ENCODE measurements at places on chromosomes 1 and 21.

- no peak for DNase-seq
Measured at GRCh38 chr1:162470216-162470615, 27.4 kb upstream of the UHMK1 start.

DNA sequence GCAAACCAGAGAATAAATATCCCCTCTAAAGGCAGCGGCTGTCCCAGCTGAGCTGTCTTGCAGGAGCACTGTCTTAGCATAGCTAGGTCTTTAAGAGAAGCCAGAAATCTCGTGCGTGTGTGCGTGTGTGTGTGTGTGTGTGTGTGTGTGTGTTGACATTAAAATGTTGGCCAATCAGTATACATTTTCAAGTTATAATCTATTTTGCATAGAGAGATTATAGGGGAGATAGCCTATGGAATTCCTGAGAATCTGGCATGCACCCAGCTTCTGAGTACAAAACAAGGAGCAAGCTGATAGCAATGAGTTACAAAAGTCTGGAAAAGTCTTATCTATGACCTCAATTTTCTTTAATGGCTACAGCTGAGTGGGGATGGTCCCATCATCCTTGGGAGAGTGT is 17.7 kb downstream of the METTL13 start:
- no peak for DNase-seq

DNA sequence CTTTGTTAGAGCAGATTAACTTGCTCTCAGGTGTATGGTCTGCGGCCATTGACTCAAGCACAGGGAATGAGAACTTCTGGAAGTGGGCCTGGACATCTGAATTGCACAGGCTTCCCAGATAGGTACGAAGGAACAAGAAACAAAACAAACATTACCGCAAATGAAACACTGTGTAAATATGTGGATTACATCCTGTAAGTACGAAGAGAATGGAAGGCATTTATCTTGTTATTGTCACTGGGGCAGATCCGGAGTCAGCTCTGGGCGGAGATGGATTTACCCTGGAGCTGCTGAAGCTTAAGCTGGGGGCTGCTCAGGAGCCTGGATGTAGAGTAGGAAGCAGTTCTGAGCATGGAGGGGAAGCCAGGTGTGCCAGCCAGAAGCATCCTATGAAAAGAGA is 6.8 kb downstream of the HES2 start:
- DNase-seq = no peak

DNA sequence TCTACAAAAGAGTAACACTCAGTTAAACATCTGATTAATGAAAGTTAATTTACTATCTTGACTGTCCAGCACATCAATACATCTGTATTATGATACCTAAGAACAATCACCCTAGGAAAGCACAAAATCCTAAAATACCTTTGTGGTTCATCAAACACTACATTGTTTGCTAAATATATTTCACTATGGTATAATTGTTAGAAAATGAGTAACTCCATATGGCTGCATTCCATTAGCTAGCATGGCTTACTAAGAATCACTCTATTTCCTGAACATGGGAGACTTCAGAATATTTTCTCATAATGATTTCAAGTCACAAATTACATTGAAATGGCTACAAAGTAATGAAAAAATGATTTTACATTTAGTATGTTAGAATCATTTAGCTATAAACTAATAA is 12.5 kb downstream of the TRMT1L start:
- no peak for DNase-seq

DNA sequence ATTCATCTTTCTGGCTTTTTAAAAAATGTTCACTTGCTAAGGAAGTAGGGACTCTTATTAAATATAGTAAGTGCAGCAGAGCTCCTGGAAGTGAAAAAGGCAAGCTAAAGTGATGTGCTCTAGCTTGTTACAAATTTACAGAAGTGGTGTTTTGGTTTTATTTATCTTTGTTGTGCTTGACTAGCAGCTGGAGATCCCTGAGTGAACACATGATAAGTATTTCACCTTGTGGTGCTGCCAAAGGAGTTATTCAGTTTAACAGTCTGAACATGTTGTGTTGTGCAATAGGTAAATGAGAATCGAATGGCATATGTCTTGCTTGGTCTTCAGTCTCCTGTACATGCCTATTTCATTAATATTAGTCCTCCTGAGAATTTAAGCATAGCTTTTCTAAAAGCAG is 315.7 kb downstream of the TPR start:
- DNase-seq = no peak

DNA sequence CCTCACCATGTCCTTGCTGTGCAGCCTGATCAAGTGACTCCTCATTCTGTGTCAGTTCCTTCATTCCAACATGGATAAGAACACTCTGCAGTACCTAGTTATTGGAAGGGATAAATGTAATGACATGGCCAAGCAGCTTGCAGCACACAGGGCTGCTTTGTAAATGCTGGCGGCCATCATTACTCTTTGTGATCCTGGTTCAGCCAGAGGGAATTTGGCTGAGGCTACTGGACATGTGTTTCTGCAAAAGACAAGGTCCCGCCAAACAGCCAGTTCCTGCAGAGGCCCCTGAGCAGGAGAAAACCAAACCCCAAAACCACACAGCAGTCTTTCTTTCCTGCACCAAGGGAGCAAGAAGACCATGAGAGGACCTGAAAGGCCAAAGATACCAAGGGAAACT is 495.8 kb downstream of the AJAP1 start:
- DNase-seq = no peak

DNA sequence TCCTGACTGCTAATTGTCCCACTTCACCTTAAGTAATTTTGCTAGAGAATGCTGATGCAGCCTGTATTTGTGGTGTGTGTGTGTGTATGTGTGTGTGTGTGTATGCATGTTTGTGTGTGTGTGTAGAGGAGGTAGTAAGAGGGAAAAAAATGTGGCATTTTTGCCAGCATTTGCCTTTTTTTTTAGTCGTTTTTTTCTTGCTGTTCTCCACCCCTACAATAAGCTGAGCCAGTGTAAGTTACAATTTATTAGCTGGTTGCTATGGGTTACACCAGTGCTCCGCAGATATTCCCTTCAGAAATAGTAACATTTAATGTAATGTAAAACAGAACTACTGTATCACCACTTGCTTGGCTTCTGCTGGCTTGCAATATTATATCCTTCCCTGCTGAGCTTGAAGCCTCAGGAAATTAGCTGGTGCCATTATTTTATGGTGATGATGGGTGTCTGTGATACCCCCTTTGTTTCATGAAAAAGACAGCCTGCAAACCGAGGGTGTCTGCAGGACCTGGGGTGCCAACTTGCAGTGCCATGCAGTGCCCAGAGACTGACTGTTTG is 23.4 kb upstream of the IGSF3 start:
- no peak for DNase-seq

GRCh38 chr1:156422602-156423091 is 53.6 kb downstream of the RHBG start:
- DNase-seq = no peak

DNA sequence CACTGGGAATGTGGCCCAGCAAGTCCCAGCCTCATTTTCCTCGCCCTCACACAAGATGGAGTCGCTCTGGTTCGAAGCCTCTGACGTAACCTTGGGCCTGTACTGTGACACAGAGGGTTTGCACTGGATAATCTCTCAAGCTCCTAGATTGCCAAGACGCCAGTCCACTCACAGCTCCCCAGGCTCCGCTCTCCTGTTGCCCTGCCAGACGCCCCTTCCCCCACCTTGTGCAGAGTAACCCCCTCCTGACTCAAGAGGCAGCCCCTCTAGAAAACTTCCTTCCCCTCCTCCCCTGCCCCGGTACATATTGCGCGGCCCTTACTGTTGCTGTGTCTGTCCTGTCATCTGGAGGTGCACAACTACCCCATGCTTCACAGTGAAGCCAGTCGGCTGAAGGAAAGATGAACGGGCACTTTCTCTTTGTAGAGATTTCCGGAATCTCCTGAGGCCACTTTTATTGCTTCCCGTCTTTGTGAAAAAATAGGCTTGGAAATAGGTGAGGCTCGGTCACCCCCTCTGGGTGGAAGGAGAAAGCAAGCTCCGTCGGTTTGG is 981 bp upstream of the KIAA1614 start:
- DNase-seq = no peak

GRCh38 chr1:237045278-237046016 is 3.5 kb downstream of the RYR2 start:
- DNase-seq = no peak

DNA sequence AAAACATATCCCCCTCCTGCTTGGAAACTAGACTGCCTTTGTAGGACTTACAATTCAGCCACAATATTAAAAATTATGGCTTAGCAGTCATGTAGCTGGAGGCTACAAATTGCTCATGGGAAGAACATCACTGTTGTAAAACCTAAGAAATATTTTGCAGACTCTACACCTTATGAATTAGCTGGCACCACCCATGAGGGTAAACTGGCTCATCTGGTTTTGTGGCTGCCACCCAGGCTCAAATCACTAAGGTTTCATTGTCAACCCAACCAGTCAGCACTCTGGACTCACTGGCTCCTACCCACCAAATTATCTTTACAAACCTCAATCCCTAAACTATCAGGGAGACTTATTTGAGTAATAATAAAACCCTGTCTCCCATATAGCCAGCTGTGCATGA is 100.7 kb upstream of the OLFM3 start:
- DNase-seq = no peak

- DNase-seq = no peak
Measured at GRCh38 chr1:18965206-18966173, 9.0 kb upstream of the IFFO2 start.

DNA sequence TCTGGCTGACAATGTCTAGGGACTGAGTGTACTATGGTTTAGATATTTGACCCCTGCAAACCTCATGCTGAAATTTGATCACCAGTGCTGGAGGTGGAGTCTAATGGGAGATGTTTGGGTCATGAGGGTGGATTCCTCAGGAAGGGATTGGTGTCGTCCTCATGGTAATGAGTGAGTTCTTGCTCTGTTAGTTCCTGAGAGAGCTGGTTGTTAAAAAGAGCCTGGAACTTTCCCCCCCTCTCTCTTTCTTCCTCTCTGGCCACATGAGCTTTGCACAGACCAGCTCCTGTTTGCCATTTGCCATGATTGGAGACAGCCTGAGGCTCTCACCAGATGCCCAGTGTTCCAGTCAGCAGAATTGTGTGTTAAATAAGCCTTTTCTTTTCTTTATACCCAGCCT is 36.6 kb upstream of the CNIH3 start:
- no peak for DNase-seq

GRCh38 chr1:207691841-207692240 is 46.9 kb downstream of the CR1L start:
- no peak for DNase-seq

DNA sequence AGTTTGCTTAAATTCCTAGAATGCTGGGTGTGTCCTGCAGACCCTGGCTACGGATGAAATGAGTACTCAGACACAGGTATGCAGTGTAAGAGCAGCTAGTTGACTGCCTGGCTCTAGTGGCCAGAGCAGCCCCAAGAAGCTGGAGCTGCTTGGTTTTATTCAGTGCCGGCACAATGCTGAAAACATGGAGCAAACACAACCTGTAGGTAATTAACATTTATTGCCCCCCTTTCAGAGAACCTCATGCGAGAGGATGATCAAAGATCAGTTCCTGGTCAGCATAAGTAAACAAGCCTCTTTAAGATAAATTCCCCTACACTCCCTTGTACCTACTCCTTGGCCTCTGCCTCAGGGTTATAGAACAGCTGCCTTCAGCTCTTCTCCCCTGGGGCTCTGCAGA is 43.2 kb downstream of the MRPS6 start:
- DNase-seq = no peak

- DNase-seq = no peak
Measured at GRCh38 chr1:101008229-101008834, 17.3 kb downstream of the DPH5 start.

DNA sequence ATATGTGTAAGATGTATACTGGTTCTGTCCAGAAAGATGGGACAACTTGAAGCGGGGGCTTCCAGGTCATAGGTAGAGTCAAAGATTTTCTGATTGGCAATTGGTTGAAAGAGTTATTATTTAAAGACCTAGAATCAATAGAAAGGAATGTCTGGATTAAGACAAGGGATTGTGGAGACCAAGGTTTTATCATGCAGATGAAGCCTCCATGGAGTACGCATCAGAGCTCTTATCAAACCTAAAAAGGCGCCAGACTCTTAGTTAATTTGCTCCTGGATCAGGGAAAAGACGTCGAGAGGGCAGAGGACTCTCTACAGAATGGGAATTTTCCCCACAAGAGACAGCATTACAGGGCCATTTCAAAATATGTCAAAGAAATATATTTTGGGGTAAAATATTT is 23.7 kb upstream of the ETV3 start:
- DNase-seq = no peak

GRCh38 chr1:40107290-40107959 is 10.4 kb upstream of the PPT1 start:
- no peak for DNase-seq

DNA sequence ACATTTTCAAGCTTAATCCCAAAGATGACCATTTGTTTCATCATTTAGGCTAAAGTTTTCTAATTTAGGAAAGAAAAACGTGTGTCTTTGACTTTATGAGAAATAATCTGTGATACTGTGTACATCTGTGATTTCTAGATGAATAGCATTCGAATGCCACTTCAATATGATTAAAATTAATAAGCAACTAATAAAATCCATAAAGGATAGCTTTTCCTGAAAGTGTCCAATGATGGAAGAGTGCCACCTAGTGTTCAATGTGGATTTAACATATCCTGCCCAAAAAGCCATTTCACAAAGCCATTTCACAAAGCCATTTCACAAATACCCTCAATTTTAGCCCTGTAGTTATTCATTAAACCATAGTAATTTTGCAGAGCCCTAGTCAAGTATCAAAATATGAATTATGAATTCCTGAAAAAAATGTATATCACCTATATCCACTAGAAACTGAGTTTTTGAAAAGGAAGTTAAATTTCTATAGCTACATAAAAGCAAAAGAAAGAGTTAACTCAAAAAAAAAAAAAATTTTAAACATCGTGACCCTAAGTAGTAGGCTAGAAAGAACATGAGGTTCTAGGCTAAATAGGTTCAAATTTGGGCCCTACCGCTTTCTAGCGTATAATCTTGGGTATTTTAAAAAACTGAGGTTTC is 19.1 kb downstream of the NME7 start:
- DNase-seq = no peak

GRCh38 chr1:182093781-182094180 is 32.3 kb upstream of the ZNF648 start:
- no peak for DNase-seq

DNA sequence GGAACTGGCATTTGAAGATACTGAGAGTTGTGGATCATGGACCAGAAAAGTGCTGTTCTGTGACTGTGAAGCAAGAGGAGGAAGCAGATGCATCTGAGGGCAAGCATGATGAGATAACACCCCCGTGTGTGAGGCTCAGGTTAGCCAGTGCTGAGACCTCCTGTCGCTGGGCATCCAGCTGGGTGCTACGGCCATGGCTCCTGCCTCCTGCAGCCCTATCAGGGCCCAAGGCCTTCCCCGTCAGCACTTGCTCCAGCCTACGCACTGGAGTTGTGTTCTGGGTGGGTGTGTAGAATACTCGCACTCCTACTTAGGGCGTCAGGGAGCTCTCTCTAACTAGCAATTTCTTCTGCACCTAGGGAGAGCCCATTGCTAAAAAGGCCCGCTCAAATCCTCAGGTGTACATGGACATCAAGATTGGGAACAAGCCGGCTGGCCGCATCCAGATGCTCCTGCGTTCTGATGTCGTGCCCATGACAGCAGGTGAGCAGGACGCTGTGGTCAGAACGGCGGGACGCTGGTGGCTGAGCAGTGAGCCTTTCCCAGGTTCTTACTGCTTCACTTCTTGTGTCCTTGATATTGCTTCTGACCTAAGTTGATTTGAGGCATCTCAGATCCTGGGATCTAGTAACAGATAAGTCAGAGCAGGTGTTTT is 6.5 kb downstream of the PPIE start:
- DNase-seq = no peak

GRCh38 chr1:9058465-9058864 is 11.0 kb downstream of the SLC2A5 start:
- DNase-seq = no peak

All from stimulated activated CD8-positive, alpha-beta memory T cell treated with anti-CD3 and anti-CD28 coated beads, Interleukin-15, amount 100 ng/mL, for 48 hours (primary cell).